Esophagus squamous epithelium (tissue), 5 donors: ENCODE measurements at places on chromosomes 3 and 15.

DNA sequence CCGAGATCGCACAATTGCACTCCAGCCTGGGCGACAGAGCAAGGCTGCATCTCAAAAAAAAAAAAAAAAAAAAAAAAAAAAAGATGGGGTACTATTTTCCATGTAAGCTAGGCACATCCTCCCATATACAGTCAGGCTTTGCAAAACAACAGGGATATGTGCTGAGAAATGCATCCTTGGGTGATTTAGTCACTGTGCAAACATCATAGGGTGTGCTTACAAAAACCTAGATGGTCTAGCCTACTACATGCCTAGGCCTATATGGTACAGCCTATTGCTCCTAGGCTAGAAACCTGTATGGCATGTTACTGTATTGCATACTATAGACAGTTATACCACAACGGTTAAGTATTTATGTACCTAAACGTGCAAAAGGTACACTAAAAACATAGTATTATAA, 75.0 kb downstream of the TTBK2 start:
- DNase-seq = no peak

DNA sequence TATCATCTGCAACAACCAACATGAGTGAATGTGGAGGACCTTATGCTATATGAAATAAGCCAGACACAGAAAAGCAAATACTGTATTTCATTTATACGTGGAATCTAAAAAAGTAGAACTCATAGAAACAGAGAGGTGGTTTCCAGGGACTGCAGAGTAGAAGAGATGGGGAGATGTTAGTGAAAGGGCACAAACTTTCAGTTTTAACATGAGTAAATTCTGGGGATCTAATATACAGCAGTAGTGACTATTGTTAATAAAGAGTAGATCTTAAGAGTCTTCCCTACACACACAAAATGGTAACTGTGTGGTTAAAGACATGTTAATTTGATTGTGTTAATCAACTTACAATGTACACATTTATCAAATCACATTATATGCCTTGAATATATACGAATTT, 20.9 kb upstream of the MELTF start:
- no peak for DNase-seq

DNA sequence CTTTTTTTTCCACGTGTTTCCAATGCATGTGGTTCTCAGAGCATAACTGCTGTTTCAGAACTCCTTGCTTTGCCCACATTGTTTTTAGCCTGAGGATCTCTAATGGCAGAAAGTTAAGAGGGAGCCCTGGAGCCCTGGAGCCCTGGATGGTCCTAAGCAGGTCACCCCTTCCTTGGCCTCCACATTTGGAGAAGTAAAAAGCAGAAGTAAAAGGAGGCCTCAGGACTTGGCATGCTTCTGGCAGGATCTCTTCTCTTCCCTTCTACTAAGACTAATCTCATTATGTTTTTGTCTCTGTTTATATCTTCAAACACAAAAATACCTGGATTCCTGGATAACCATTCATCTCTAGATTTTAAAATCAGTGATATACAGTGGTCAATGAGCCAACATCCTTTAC, 50.1 kb downstream of the P2RY1 start:
- no peak for DNase-seq

- no peak for DNase-seq
Measured at GRCh38 chr3:33430571-33430970, 9.6 kb downstream of the UBP1 start.

- DNase-seq = no peak
Measured at GRCh38 chr15:86014016-86014415, 65.7 kb upstream of the AGBL1 start.
